ENCODE measurements at places on chromosomes 6 and 20. TPM values are rescaled to one million over a fixed set of nuclear protein-coding genes. Genes with fewer than 3 reads are reported as not detected.

The BTN1A1 gene
- not detected for total RNA-seq

The ID1 gene
- 35.7 TPM for total RNA-seq

The CDSN gene
- total RNA-seq = not detected

The SAMD3 gene
- 6.1 TPM for total RNA-seq

The HLA-DPB1 gene
- 1.2 TPM for total RNA-seq

The HSPA1A gene
- 351 TPM for total RNA-seq

The SLC24A3 gene
- total RNA-seq = 21.4 TPM

The C6orf58 gene
- total RNA-seq = 0.25 TPM

The ARMC2 gene
- 10.6 TPM for total RNA-seq

The HLA-DMA gene
- 1.5 TPM for total RNA-seq

The ZC2HC1B gene
- not detected for total RNA-seq

The ZKSCAN3 gene
- 11.6 TPM for total RNA-seq

The MDN1 gene
- total RNA-seq = 21.6 TPM

The ANGPT4 gene
- not detected for total RNA-seq

The ADGRF1 gene
- total RNA-seq = not detected

The FOXP4 gene
- 2.2 TPM for total RNA-seq

The ASIP gene
- not detected for total RNA-seq

The UBE3D gene
- total RNA-seq = 14.8 TPM

The RFX6 gene
- not detected for total RNA-seq

The GSTA3 gene
- total RNA-seq = not detected

The UST gene
- total RNA-seq = 30.0 TPM

The THBS2 gene
- total RNA-seq = 11.3 TPM

The WFDC2 gene
- total RNA-seq = 3.7 TPM

The ADGB gene
- total RNA-seq = 0.25 TPM

The MRPS26 gene
- 24.3 TPM for total RNA-seq

The CLDN20 gene
- not detected for total RNA-seq

The MICA gene
- total RNA-seq = 0.49 TPM

The RAET1G gene
- 0.25 TPM for total RNA-seq

The HRH3 gene
- 0.49 TPM for total RNA-seq

The PAX1 gene
- total RNA-seq = not detected

The TMEM200A gene
- total RNA-seq = 16.5 TPM

The MYCT1 gene
- total RNA-seq = 3.0 TPM

The SMLR1 gene
- total RNA-seq = not detected

The SPTLC3 gene
- total RNA-seq = 0.98 TPM

The ADAM33 gene
- total RNA-seq = 2.0 TPM

The OPN5 gene
- not detected for total RNA-seq

The CNR1 gene
- 265 TPM for total RNA-seq

The PTK7 gene
- total RNA-seq = 17.9 TPM

The MUCL3 gene
- not detected for total RNA-seq

The ARFGEF2 gene
- 20.7 TPM for total RNA-seq

The MCCD1 gene
- total RNA-seq = not detected

The PLAGL1 gene
- 12.0 TPM for total RNA-seq

The HIVEP1 gene
- total RNA-seq = 19.4 TPM

The ZNF165 gene
- total RNA-seq = 0.49 TPM

The TMEM244 gene
- 1.2 TPM for total RNA-seq

The SYTL3 gene
- 3.0 TPM for total RNA-seq

The CFAP206 gene
- total RNA-seq = 1.2 TPM

The STX7 gene
- 52.4 TPM for total RNA-seq

The SLC22A16 gene
- total RNA-seq = 0.49 TPM

The PBOV1 gene
- not detected for total RNA-seq

The COL12A1 gene
- 28.3 TPM for total RNA-seq

All from temporal lobe (tissue), 4 donors.